ENCODE measurements at places on chromosomes 6 and 20. TPM values are rescaled to one million over a fixed set of nuclear protein-coding genes. Genes with fewer than 3 reads are reported as not detected.

The GPLD1 gene
- 1.8 TPM for total RNA-seq

The ARFGEF3 gene
- total RNA-seq = 10.1 TPM

The INSM1 gene
- 6.3 TPM for total RNA-seq

The C6orf15 gene
- not detected for total RNA-seq

The ANGPT4 gene
- total RNA-seq = not detected

The NOTCH4 gene
- 4.0 TPM for total RNA-seq

The ARMC12 gene
- 0.44 TPM for total RNA-seq

The NKAPL gene
- total RNA-seq = 2.8 TPM

The PI16 gene
- 6.1 TPM for total RNA-seq

The SLC13A3 gene
- not detected for total RNA-seq

The FLRT3 gene
- 2.7 TPM for total RNA-seq

The FAM229B gene
- 2.9 TPM for total RNA-seq

The TFAP2B gene
- not detected for total RNA-seq

Data from mucosa of descending colon (tissue), 3 donors.